Stimulated activated CD8-positive, alpha-beta memory T cell treated with anti-CD3 and anti-CD28 coated beads, Interleukin-2, amount 100 ng/mL, for 1 hour (primary cell): ENCODE measurements at places on chromosomes 3 and 15.
A peak's percentile ranks its signal among the peaks of the same experiment; 100 is the strongest.

GRCh38 chr3:170352936-170353335 is 4.6 kb upstream of the SKIL start:
- DNase-seq: no peak

DNA sequence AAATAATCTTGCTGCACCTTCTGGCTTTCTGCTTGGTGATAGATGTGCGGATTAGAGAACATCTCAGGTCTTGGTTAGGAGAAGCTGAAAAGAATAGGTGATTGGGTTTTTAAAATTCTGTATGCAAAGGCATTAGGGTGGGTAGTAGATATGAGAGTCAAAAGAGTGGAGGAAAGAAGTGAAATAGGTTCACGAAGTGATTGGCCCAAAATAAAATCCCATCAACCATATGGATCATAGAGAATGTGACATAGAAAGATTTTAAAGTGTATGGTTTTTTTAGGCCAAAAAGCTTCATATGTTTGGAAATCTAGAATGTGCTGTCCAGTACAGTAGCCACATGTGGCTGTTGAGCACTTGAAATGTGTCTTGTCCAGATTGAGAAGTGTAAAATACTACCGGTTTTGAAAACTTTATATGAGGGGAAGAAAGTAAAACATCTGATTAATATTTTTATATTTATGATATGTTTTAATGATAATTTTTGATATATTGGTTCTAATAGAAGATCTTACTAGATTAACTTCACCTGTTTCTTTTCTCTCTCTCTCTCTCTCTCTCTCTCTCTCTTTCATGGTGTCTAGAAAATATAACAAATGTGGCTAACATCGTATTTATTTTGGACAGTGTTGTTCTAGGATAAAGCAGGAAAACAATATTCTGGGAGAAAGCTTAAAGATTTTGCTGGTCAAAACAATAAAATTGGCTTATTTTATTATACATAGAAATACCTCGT is 2.9 kb downstream of the MBNL1 start:
- no peak for DNase-seq

GRCh38 chr15:87021751-87022150 is 942.1 kb downstream of the AGBL1 start:
- no peak for DNase-seq

- no peak for DNase-seq
These were observed 185.1 kb upstream of the AGTR1 start for GRCh38 chr3:148512648-148513047.

GRCh38 chr15:35689266-35689665 is 143.3 kb upstream of the DPH6 start:
- no peak for DNase-seq

DNA sequence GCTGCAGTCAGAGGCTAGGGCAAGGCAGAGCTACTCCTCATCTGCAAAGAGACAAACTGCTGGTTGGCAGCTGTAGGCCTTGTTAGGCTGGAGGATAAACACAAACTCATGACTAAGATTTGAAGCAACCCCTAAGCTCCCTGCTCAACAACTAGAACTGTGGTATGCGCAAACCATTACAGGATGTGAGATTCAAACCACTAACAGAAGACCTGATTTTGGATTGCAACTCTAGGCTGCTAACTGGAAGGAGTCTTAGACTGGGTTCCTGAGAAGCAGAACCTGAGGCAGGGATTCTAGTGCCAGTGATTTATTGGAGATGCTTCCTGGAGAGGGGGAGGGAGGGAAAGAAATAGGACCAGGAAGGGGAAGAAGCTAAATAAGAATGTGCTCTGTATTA is 22.5 kb downstream of the CCR4 start:
- DNase-seq: no peak

DNA sequence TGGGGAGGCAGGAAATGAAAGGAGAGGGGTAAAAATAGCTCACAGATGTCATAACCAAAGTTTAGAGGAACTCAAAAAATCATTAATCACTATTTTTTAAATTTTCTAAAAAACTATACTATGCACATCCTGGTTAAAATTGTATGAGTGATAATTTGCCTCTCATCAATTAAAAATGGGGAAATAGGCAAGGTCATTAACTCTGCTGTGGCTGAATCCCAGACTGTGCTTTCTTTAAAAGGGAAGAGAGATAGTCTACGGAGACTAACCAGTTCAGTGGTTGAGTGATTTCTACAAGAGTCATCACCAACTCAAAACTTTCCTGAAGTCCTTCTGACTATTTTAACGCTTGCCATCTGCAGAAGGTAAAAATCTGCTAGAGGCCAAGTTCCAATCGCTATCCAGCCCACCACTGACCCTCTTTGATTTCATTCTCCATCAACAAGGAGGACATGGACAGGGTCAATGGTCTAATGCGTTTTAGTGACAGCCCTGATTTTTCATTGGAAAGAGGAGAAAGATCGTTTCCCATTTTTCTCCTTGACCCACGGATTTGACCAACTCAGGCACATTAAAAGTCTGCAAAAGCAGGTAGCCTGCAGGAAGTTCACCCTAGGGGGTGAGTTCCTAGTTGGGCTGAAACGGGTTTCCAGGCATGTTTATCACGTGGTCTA is 850 bp downstream of the SUCLG2 start:
- DNase-seq: no peak

GRCh38 chr3:117603097-117603496 is 893.5 kb downstream of the TUSC7 start:
- DNase-seq: no peak

- DNase-seq: no peak
These were observed 23.9 kb downstream of the ATP1B3 start for GRCh38 chr3:141900343-141900742.

DNA sequence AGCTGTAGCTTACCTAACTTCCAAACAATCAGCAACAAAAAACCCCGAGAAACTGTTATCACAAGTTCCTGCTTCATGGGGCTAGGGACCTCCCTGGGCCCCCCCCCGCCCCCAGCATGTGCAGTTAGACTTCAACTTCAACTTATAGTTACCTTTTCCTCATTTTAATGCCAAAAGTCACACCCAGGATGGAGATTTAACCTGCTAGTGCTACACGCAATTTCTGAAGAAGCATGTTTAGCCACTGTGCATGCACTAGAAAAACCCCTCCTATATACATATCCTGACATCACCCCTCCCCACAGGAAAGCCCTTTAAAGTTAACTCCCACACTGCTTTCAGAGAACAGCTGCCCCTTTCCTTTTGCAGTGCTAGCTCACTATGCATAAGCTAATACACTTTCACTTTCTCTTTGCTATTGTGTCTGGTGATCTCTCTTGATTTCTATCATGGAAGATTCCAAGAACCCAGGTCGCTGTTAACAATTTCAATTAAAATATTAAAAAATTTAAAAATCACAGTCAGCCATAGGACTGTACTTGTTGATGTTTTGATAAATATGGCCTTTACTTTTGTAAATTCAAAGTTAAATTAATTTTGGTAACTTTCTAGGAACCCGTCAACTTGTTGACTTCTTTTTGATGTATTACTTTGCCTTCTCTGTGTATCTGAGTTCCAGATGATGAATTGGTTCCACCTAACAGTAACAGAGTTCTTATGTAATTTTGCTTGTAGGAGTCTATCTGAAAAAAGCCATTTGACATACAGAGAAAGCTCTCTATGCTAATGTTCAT is 75.2 kb upstream of the ACAD9 start:
- peak; percentile 15 for DNase-seq

GRCh38 chr15:64979252-64979710 is 10.4 kb downstream of the SPG21 start:
- DNase-seq: no peak

DNA sequence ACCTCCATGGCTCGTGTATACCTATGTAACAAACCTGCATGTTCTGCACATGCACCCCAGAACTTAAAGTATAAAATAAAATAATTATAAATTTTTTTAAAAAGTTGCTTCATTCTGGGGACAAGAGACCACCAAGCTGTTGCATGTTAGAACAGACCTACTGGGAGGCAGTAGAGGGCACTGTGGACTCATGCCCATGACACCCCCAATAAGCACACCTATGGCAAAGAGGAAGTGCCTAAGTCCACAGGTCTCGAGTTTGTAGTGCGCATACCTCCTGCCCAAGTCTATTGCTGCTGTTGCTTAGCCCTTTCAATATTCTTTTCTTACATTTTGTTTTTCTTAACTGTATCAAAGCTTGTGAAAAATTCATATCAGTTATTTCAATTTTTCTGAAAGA is 267.9 kb upstream of the THBS1 start:
- no peak for DNase-seq

- no peak for DNase-seq
These were observed 229.1 kb downstream of the EPHB1 start for GRCh38 chr3:135023996-135024658.

- DNase-seq: no peak
These were observed 197.6 kb upstream of the ZPLD1 start for GRCh38 chr3:102237181-102237580.

DNA sequence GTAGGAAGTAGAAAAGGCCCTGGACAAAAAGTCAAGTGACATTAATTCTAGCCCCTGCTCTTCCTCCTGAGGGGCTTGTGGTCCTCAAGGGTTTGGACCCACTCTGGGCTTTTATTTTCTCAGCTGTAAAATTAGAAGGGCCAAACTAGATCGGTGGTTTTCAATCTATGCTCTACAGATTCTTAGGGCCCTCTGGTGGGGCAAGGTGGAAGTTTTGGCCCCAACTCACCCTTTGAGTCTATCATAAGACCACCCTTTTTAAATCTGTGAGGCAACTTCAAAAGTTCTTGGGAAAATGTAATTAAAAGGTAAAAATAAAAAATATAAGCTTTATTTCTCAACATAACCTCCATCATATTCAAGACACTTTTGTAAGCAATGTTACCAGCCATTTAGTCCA is 25.6 kb upstream of the CFAP161 start:
- DNase-seq: no peak

- DNase-seq: no peak
These were observed 67.1 kb downstream of the EXOG start for GRCh38 chr3:38563070-38563885.

DNA sequence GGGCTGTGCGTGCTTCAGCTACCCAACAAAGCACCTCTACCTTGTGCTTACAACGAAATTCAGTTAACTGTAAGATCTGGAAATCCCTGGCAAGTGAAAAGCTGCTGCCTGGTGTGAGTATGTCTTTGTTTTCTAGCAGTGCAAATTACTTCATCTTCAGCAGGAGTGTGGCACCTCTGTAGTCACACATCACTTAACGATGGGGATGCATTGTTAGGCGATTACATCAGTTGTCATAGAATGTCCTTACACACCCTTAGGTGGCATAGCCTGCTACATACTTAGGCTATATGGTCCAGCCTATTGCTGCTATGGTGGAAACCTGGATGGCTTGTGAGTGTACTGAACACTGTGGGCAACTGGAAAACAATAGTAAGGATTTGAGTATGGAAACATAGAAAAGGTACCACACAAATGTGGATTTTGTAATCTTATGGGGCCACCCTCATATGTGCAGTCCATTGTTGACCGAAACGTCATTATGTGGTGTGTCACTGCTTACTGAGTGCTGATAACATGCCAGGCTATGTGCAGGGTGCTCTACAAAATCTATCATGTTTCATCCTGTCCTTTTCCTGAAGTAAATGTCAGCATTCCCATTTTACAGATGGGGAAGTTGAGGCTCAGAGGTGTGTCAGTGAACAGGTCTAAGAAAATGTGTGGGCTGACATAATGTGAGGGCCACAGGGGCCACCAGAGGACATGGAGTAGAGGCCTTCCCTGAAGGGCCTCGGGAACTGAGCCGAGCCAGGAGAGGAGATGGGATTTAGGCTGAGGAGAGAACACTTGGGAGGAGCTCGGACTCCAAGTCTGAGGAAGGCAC is 173.5 kb downstream of the VGLL4 start:
- no peak for DNase-seq

DNA sequence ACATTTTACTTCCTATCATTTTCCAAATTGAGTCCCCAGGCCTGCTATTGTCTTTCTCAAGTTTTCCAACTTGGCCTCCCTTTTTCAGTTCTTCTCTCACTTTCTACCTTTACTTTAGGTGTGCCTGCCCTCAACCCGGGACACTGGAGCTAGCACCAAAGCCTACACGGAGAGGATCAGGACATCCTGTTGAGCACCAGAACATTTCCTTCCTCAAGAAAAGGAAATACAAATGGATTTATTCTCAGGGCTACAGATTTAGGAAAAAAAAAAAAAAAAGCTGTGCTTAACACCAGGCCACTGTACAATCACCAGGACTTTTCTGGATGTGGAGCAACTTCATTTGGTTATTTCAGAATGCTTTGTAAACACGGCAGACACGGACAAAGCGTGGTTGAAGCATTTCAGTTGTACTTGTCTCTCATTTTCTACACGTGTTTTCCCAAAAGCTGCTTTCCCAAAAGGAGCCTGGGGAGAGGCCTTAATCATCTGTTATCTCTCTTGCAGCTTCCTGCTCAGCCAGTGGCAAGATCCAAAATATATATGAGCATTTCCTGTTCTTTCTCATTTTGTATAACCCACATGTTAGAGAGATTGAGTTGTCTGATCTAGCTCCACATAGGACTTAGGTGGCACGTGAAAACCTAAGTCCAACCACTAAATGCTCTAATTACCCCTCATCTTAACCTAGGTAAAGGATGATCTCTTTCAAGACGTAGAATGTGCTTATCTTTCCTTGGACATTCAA is 15.5 kb upstream of the ATP1B3 start:
- no peak for DNase-seq

DNA sequence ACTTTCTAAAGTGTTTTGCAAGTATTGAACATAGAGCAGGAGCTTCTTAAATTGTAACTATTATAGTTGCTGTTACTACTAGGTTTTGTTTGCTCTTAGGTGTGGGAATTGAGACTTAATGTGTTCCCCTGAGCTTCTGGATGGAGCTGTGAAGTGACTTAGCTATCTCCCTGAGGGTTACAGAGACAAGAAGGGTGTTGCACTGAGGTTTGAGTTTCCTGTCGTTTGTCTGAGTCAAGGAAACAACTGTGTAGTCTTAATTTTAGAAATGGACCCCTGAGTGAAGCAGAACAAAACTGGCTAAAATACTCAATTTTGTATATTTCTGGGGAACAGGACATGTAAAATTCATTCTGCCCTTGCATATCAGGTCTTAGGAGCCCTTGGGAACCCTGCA is 20.4 kb downstream of the TTC21A start:
- no peak for DNase-seq

DNA sequence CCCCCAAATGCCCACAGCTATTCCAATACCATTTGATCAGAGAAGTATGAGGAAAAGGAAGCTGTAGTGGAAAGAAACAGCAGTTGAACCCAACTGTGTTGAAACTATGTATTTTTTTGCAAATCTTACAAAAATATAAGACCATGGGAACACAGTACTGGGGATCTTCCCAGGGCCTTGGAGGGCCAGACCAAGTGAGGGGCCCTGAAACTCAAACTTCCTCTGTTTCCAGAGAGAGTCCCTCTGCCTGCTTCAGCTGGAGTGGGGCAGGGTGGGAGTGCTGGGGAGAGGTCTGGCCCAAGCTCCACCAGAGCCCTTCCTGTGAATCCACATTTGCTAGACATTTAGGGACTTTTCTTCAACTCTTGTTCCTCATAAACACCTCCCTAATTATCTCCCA is 263.9 kb downstream of the CHST2 start:
- DNase-seq: no peak

GRCh38 chr3:135020181-135020580 is 225.1 kb downstream of the EPHB1 start:
- DNase-seq: no peak

- DNase-seq: no peak
These were observed 231.6 kb downstream of the ZIC1 start for GRCh38 chr3:147640781-147641180.
